NCI-H510A (cell line): ENCODE measurements at places on chromosomes 1 and 21.
A peak's percentile ranks its signal among the peaks of the same experiment; 100 is the strongest.

DNA sequence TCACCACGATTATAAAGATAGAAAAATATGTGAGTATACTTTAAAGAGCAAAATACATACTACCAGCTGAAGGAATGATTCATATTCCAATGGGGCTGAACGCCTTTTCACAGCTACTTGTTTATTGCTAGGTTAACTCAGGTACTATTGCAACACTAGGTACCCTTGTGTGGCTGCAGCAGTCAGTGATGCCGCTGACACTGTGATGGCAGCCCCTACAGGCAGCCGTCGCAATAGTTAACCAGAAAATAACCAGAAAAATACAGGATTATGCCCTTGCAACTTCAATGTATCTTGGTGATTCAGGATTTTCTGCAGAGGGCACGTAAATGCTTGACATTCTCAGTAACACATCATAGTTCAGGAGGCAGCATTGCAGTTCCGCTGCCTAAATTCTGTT, 1.6 kb upstream of the MARK1 start:
- DNase-seq: no peak

- DNase-seq: no peak
Observed at GRCh38 chr1:11321656-11322491, 48.9 kb downstream of the UBIAD1 start.

DNA sequence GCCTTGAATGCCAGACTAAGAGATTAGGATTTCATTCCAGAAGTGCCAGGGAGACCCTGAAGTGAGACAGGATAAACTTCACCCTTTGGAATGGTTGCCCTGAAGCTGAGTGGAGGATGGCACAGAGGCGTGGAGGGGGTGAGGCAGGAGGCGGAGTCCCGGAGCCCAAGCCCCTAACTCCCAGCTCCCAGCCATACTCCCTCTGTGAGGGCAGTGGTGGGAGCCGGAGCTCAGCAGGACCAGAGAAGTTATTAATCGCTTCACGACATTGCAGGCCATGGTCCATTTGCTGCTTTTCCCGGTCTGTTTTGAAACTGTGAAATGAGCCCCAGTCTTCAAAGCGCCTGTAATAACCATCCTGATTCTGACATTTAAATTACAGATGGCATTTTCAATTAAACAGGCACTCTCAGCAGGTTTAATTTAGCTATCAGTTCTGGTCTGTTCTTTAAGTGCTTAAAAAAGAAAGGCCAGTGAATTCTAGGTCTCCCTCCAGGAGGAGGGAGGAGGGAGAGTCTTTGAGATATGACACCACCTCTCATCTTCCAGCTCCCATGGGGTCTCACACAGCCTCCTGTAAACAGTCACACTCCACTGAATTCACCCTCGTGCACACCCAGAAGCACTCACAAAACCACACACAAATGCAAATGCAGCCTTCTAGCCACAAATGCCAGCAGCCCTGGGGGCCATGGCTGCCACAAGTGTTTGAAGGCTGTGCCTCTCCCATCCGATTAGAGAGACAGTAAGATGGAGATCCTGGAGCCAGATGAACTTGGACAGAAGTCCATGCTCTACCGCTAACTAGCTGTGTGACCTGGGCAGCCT, 19.6 kb downstream of the FBXO2 start:
- DNase-seq: no peak

- DNase-seq: no peak
Observed at GRCh38 chr1:115237507-115237906, 100.5 kb downstream of the NGF start.

DNA sequence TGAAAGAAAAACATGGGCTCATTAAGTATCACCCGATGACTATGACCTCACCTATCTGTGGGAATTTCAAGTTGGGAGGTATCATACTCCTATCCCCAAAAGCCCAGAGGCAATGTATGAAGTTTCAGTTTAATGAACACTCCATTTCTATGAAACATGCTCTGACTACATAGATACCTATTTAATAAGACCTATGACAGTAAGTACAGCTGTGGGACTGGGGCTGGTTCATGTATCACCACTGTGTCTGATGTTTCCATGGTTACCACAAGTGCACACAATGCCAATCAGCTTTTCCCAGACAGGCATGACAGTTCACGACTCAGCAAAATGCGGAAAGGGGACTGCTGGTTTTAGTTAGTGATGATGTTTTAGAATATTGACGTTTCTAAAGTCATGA, 167.7 kb downstream of the SIPA1L2 start:
- DNase-seq: peak; percentile 22

DNA sequence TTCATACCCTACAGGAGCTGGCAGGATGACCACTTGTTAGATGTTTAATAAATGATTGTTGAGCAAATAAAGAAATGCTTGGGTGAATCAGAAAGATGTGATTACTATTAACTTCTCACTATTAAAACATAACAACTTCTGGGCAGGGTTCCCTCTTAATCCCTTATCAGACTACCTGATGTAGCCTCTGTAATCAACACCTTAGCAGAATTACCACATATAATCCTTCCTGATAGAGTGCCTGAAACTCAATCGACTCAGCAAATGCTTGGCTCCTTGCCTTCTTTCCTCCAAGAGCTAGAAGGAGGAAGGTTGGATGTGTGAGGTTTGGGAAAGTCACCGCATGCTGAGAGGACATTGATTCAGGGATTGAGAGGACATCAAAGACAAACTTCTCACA, 34.8 kb upstream of the DSCAM start:
- no peak for DNase-seq

GRCh38 chr1:157288996-157289395, 150.8 kb upstream of the ETV3 start:
- no peak for DNase-seq

GRCh38 chr1:226697151-226697928, 41.7 kb downstream of the ITPKB start:
- no peak for DNase-seq

DNA sequence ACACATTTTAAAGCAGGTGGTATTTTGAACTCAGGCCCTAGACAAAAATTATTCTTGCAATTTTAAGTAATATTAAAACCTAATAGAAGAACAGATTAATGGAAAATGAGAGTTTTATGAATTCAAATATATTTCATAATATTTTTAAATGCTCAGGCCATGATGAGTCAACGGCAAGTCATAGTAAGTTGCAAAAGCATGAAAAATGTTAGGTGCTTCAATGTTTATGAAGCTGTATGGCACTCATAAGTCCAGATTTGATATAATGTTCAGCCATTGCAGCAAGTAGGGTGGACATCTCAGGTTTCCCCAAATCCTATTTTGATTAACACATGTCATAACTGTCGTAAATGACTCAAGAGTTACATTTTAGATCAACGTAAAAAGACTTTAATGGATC, 112.6 kb downstream of the GRIK1 start:
- no peak for DNase-seq

DNA sequence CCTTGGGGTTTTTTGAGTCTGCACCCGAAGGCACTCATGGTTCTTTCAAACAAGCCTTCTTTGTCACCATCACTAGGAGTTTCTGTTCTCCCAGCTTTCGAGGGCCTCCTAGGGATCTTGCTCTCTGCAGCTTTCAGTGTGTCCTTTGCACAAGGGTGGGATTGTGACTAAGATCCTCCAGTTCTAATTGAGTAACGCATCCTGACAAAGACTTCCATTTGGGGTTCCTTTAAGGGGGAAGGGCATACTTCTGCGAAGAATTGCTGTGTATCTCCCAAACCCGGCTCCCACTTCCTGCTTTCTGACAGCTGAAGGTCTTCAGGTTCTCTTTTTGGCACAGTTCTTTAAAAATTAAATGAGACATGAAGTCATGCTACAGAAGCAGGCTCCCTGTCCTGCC, 139.4 kb downstream of the EDEM3 start:
- no peak for DNase-seq

DNA sequence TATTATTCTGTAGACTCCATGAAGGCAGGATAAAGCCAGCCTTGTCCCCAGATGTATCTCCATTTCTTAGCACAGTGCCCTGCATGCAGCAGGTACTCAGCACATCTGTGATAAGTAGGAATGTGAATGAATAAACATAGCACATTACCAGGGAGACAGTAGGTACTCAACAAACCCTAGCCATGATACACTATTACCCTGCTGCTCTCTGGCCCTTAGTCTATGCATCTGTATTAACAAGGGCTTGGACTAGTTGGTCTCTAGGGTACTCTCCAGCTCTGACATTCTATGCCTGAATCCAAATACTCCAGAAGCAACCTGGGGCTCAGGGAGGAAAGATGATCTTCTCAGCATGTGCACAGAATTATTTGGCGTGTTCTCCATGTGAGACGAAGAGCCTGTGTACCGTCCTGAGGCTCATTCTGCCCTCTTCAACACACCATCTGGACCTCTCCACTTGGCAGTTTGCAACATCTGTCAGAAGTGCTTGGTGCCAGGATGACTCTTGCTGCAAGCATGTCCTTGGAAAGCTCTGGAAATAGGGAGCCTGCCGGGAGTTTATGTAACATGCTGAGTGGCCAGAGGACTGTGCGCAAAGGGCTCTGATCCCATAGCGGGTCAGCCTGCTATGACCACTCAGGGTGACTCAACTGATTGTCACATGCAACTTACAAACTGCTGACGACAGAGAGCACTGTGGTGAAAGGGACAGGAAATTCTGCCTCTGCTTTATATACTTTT, 228.2 kb upstream of the USP24 start:
- peak; percentile 54 for DNase-seq

DNA sequence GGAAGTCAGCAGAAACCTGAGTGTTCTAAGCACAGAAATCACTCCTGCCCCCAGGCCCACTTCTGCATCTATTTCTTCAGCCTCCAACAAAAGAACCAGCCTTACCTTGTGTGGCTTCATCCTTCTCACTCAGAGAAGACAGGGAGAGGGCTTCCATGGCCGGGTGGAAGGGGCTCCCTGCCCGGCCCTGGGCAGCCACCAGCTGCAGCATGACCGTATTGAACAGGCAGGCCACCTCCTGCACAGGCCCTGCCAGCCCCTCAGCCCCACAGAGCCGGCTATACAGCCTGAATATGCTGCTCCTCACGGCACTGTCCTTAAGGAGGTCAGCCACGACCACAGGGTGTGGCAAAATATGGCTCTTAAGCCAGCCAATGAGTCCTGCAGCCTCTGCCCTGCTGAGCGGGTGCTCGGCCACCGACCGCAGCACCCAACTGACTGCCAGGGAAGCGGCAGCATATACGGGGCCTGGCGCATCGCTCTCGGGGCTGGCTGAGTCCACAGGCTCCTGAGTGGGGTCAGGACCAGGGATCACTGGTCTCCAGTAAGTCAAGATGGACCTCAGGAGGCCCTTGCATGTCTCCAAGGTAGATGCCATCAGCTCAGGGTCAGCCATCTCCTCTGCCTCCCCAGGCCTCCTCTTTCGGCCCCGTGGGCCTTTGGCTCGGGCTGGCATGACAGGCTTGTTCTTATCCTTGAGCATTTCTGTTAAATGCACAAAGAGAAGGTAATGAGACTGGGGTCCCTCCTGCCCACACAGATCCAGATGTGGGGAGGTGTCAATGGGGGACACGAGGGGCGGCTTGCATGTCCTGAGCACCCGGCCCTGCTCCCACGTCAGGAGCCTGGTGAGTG, 17.9 kb downstream of the MRAP start:
- no peak for DNase-seq

- no peak for DNase-seq
Observed at GRCh38 chr1:94275083-94275482, 37.7 kb upstream of the ARHGAP29 start.

GRCh38 chr1:186749820-186750219, 69.6 kb upstream of the PTGS2 start:
- DNase-seq: no peak

- DNase-seq: peak; percentile 74
Observed at GRCh38 chr1:86156566-86157455, at the start of gene COL24A1. Gene COL24A1 (minus strand): TSS chr1:86156772. CDS start chr1:86156396, 376 bp downstream.

GRCh38 chr1:36845802-36846201, 188.5 kb downstream of the GRIK3 start:
- no peak for DNase-seq

DNA sequence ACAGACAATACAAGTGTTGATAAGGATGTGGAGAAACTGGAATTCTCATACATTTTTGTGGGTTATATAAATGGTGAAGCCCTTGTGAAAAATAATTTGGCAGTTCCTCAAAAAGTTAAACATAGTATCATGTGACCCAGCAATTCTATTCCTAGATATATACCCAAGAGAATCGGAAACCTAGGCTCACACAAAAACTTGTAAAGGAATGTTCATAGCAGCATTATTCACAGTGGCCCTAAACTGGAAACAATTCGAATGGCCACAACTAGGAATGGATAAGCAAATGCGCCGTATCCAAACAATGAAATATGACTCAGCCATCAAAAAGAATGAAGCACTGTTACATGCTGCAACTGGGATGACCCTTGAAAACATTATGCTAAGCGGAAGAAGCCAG, 3.9 kb upstream of the CD247 start:
- DNase-seq: no peak

DNA sequence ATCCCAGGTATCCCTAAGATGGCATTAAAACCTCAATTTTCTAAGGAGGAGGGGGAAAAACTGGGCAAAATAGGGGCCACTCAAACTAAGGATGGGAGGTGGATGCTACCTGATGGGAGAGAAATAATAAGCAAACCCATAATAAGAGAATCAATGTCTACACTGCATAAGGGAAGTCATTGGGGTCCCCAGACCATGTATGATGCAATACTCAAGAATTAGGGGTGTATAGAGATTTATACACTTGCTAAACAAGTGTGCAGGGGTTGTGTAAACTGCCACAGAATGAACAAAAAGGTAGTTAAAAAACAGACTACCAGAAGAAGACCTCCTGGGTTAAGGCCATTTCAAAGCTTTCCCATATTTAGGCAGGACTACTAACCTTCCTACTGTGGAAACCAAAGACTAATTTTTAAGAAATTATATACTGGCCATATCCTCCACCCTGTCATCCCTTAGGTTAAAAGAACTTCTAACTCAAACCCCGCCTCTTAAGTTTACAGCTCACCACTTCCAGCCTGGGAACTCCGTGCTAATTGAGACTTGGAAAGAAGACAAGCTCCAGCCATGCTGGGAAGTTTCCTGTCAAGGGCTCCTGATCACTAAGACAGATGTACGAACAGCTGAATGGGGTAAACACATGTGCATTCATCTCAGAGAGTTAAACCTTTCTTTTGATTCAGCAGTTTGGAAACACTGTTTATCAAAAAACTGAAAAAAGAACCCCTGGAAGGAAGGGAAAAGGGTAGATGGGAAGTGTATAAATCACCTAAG, 64.4 kb upstream of the TLR5 start:
- DNase-seq: no peak

DNA sequence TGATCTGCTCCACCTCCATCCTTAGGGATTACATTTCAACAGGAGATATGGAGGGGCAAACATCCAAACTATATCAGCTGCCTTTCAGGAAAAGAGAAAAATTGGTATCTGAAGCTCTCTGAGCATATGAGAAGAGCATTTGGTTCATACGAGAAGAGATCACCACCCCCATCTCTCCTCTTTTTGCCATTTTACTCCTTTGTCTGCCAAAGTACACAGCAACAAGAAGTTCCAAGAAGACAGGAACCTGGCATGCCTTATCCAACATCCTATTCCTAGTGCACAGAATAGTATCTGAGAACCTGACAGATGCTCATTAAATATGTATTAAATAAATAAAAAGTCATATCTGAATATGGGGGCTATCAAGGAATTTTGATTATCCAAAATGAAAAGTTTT, 142.5 kb upstream of the PKN2 start:
- no peak for DNase-seq

GRCh38 chr1:45411510-45411899, 71.3 kb upstream of the MUTYH start:
- DNase-seq: peak; percentile 35

GRCh38 chr1:150082494-150082893, 14.9 kb downstream of the VPS45 start:
- DNase-seq: no peak

GRCh38 chr1:42017259-42017658, 98.5 kb upstream of the HIVEP3 start:
- DNase-seq: no peak

- no peak for DNase-seq
Observed at GRCh38 chr1:165960136-165960535, 132.7 kb downstream of the UCK2 start.
